ENCODE measurements at places on chromosomes 5 and 9.

GRCh38 chr5:14164164-14165163 is 21.3 kb downstream of the TRIO start:
- no peak for DNase-seq

GRCh38 chr9:110758201-110758600 is 89.6 kb downstream of the MUSK start:
- no peak for DNase-seq

GRCh38 chr5:55411876-55412275 is 104.1 kb downstream of the MTREX start:
- DNase-seq: no peak

- DNase-seq: no peak
These were observed 33.2 kb downstream of the YTHDC2 start for GRCh38 chr5:113546703-113547183.

GRCh38 chr9:35771534-35771933 is 17.5 kb upstream of the MSMP start:
- no peak for DNase-seq

- DNase-seq: no peak
These were observed 55.9 kb upstream of the KLF9 start for GRCh38 chr9:70470050-70471015.

DNA sequence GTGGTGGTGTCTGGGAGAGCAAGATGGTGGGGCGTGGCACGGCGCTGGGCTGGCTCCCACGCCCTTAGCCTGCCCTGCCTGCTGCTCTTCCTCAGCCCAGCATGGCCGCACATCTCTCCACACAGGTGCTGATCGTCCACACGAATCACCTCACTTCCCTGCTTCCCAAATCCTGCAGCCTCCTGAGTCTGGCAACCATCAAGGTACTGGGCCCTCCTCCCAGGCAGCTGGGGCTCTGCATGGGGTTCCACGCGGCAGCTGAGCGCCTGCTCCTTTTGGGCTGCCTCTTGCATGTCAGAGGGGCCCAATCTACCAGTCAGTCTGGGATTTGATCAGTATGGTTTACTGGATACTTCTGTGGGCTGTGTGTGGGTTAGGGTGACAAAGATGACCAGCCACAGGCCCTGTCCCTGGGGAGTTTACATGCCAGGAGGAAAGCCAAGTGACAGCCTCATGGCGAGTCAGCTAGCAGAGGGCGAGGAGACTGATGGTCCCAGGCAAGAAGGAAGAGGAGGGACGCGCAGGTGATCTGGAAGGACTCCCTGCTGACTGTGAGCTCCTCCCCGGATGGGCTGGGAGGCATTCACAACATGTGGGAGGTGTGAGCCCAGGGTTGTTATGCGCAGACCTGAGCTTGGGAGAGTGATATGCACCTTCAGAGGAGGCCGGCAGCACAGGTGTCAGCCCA is 6.0 kb downstream of the LRSAM1 start:
- DNase-seq: no peak

DNA sequence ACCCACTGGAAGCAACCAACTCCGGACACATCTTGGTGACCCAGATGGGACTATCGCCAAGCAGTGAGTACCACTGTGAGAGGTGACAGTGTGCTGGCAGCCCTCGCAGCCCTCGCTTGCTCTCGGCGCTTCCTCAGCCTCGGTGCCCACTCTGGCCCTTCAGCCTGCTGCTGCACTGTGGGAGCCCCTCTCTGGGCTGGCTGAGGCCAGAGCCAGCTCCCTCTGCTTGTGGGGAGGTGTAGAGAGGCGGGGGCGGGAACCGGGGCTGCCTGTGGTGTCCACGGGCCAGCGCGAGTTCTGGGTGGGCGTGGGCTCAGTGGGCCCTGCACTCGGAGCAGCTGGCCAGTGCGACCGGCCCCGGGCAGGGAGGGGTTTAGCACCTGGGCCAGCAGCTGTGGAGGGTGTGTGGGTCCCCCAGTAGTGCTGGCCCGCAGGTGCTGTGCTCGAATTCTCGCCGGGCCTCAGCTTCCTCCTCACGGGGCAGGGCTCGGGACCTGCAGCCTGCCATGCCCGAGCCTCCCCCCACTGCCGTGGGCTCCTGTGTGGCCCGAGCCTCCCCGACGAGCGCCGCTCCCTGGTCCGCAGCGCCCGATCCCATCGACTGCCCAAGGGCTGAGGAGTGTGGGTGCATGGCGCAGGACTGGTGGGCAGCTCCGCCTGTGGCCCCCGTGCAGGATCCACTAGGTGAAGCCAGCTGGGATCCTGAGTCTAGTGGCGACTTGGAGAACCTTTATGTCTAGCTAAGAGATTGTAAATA is 78.5 kb upstream of the PLPP1 start:
- DNase-seq: no peak

DNA sequence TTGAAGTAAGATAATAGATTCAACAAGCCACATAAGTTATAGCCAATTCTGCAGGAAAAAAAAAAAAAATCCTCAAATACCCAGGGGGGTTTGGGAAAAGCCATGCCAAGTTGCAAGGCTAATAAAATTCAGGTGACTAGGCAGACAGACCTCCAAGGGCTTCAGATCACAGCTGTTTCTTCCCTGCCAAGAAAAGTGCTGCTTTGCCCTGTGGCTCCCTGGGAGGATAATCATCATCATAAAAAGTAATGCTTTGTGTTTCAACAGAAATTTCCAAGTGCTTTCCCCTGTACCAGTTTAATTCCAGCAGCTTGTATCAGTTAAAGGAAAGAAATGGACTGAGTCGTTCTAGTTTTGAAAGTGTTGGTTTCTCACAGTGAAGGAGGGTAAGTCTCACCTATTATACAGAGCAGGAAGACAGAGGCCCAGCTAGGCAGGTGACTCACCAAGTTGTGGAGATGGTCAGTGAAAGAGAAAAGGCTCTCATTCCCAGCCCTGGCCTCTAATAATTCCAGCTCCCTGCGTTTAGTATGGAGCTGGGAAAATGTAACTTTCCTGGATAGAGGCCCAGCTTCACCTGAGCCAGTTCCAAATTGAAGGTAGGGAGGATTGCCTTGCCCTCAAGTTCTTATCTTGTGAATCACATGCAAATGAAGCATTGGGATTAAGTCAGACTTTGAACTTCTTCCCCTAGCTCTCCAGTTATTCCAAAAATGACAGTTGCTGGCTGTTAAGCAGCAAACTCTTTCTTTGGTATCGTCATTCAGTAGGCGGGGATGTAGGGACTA is 263.4 kb downstream of the GRIA1 start:
- DNase-seq: no peak

- DNase-seq: no peak
These were observed 30.0 kb upstream of the ANKH start for GRCh38 chr5:14901462-14902051.

DNA sequence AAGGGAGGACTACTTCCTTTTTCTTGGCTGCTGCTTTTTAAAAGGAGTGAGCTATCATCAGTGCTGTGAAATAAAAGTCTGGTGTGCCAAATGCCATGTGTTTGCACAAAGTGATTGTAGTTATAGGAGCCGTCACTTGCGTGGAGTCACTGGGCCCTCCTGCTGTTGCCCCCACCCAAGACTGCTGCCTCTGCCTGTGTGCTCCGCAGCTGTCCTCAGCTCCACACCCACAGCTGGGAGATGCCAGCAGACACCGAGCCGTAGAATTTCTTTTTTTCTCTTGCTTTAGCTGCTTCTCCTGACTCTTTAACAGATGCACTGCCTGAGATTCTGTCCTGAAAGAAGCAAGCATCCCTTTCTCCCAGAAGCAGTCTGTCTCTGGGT is 9.8 kb upstream of the GLE1 start:
- no peak for DNase-seq

- DNase-seq: no peak
These were observed 370.2 kb upstream of the C9orf72 start for GRCh38 chr9:27943501-27943900.

GRCh38 chr5:10801931-10802666 is 41.1 kb upstream of the DAP start:
- no peak for DNase-seq

GRCh38 chr5:168946363-168946762 is 354.6 kb downstream of the SLIT3 start:
- DNase-seq: no peak

GRCh38 chr5:150567031-150567717 is 59.2 kb downstream of the NDST1 start:
- no peak for DNase-seq

DNA sequence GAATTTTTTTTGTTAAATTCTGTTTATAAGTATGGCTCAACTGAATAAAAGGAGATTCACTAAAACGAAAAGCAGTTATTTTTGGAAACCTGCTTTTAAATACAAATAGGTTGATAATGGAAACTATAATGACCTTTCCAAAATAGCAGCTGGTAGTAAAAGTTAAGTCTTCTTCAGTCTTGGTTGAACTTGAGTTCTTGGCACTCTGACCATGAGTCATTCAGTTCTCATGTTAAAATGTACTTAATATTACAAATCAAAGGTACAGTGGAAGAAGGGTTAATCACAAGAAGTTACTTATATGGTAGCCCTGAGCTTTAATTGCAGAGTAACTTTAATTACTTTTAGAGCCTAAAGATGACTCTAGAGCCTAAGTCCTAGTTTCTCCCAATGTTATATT is 62.1 kb downstream of the KLF9 start:
- DNase-seq: no peak

- DNase-seq: peak; percentile 36
These were observed 1059.1 kb upstream of the DMAC1 start for GRCh38 chr9:8858596-8859161.

DNA sequence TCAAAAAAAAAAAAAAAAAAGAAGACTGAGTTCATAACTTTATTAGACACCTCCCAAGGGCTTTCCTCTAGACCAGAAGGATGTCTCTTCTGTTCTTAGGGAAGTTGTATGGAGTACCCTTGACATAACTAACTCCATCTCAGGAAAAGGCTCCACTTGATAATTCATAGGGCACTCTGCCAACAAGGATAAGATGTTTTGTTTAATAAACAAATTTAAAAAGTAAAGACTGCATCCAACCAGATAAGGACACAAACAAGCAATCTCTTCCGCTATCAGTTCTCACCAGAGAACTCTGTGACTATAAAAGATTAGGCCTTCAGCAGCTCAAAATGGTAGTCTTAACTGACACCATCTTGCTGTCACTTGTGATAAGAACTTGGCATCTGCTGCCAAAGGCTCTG is 65.8 kb downstream of the SFXN1 start:
- no peak for DNase-seq

DNA sequence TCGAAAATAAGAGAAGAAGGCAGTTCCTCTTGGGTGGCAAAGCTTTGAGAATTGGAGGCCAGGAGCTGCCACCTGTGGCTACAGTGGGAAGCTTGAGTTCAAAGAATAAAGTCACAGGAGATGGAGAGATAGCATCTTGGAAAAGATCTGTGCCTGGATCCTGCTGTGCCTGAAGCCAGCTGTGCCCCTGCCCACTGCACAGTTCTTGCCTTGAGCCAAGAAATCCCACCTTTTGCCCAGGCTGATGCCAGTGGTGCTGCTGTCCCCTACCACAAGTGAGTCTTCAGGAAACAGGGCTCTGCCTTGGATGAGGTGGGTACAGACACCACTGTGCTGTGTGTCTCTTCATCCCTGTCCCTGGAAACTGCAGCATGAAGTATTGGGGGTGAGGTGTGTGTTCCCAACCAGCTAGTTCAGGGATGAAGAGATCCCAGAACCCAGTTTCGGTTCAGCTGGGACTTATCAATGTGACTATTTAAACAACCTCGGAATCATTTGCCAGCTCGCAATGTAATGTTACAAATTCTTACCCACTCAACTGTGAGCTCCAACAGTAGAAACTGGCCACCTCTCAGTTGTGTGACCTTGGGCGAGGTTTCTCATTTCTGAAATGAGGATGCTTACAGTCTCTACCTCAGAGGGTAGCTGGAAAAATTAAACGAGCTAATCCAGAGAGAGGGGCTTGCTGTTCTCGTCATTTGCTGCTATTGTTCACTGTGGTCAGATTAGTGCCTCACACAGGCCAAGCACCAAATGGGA is 5.9 kb downstream of the IER5L start:
- DNase-seq: no peak

- no peak for DNase-seq
These were observed 2.2 kb downstream of the NPR3 start for GRCh38 chr5:32713361-32713769.

DNA sequence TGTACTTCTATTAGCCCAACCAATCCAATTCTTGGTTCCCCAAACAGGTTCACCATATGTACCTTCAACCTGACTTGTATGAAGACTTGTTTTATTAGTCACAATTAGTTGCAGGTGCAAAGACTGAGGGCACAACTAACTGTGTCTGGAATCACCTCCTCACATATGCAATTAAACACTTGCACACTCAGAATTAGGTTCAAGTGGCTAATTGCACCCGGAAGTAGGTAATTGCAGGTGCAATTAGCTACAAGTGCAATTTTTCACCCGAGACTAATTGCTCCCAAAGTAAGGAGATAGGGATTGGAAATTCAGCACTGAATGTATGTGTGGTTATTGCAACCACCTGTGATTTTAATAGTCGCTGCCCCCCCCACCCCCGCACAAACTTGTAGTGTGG is 338.9 kb downstream of the ZSWIM6 start:
- no peak for DNase-seq

GRCh38 chr5:142390334-142390733 is 65.5 kb upstream of the SPRY4 start:
- DNase-seq: no peak

DNA sequence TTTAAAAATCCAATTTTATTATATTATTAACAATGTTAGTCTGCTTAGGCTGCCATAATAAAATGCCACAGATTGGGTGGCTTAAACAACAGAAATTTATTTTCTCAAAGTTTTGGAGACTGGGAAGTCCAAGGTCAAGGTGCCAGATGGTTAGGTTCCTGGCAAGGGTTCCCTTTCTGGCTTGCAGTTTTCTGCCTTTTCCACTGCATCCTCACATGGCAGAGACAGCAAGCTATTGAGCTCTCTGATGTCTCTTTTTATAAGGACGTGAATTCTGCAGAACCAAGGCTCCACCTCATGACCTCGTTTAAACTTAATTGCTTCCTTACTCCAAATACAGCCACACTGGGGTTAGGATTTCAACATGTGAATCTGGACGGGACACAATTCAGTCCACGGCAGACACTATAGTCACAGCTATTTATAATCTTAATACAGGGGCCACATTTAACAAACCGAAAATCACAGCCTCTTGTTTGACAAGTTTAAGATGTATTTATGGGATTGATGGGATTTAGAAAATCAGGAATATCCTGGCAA is 174.9 kb upstream of the PUM3 start:
- no peak for DNase-seq

- no peak for DNase-seq
These were observed 18.4 kb downstream of the ADAMTS16 start for GRCh38 chr5:5158472-5158895.

GRCh38 chr5:60026161-60026560 is 132.6 kb upstream of the PDE4D start:
- no peak for DNase-seq

GRCh38 chr5:68021227-68021626 is 194.3 kb upstream of the PIK3R1 start:
- DNase-seq: no peak

- DNase-seq: no peak
These were observed 1.0 kb downstream of the RABL6 start for GRCh38 chr9:136808806-136809158.

GRCh38 chr9:3342159-3342777 is 183.5 kb downstream of the RFX3 start:
- DNase-seq: no peak

All from hippocampal formation (tissue), 2 donors.